ENCODE measurements at places on chromosomes 6 and 20. TPM values are rescaled to one million over a fixed set of nuclear protein-coding genes. Genes with fewer than 3 reads are reported as not detected.

SLC22A16 gene
- total RNA-seq = not detected

CLVS2 gene
- total RNA-seq = not detected

GTSF1L gene
- not detected for total RNA-seq

GJA10 gene
- total RNA-seq = not detected

- no peak for DNase-seq
These were observed 51.9 kb downstream of the CD24 start for GRCh38 chr6:106922626-106923025.

GRCh38 chr6:44409207-44409794, 21.8 kb downstream of the CDC5L start:
- DNase-seq = no peak

GRCh38 chr6:16705081-16705993, 55.9 kb downstream of the ATXN1 start:
- DNase-seq = no peak

DNA sequence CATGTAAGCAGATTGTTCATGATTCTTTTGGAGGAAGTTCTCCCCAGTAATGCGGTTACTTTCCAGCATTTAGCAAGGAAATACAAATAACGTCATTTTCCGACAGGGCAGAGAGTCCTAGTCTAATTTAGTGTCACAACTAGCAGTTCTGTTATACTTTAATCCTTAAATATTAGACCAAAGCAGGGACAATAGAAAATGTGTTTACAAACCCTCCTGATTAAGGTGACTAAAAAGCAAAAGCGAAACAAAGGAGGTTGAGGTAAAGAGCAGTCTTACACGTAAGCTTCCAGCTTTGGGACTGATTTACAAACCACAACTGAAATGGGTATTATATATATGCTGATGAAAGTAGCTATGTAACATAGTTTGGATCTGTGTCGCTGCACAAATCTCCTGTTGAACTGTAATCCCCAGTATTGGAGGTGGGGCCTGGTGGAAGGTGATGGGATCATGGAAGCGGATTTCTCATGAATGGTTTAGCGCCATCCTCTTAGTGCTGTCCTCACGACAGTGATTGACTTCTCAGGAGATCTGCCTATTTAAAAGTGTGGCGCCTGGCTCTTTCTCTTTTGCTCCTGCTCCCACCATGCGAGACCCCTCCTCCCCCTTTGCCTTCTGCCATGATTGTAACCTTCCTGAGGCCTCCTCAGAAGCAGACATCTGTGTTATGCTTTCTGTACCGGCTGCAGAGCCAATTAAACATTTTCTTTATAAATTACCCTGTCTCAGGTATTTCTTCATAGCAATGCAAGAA, 81.9 kb downstream of the PLCB1 start:
- DNase-seq = peak; percentile 58

GRCh38 chr6:170147832-170148708, 142.8 kb downstream of the DLL1 start:
- no peak for DNase-seq

DNA sequence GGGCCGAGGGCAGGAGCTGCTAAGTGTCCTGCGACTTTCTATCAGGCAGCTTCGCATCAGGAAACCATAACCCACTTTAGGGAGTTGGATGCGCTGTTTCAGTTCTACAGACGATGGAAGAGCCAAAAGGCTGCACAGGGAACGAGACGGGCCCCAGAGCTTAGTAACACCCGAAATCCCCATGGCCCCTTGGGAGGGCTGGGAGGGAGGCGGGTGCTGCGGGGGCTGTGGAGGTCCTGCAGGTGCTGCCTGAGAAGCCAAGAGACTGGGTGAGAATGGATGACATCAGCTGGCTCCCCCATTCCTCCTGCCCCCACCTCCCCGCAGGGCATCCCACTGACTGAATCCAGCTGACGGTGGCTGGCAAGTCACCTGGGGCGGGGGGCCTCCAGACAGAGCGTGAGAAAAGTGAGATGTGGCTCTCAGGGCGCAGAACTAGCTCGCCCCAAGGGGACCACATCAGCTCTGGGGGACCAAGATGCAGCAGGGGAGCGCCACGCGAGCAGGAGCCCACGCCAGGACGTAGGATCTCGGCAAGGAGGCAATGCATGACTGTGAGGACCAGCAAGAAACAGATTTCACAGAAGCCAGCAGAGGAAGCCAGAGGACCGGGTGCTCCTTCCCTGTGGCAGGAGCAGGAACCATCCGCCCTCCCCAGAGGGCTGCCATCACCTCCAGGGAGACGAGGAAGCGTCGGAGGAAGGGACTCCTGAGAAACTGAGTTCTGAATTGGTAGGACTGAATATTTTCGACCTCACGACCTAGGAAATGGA, 36.8 kb downstream of the PNLDC1 start:
- no peak for DNase-seq

- no peak for DNase-seq
These were observed 166.3 kb upstream of the EEF1E1 start for GRCh38 chr6:8268606-8269005.

GRCh38 chr6:71411882-71412281, 123.3 kb downstream of the OGFRL1 start:
- DNase-seq = no peak

DNA sequence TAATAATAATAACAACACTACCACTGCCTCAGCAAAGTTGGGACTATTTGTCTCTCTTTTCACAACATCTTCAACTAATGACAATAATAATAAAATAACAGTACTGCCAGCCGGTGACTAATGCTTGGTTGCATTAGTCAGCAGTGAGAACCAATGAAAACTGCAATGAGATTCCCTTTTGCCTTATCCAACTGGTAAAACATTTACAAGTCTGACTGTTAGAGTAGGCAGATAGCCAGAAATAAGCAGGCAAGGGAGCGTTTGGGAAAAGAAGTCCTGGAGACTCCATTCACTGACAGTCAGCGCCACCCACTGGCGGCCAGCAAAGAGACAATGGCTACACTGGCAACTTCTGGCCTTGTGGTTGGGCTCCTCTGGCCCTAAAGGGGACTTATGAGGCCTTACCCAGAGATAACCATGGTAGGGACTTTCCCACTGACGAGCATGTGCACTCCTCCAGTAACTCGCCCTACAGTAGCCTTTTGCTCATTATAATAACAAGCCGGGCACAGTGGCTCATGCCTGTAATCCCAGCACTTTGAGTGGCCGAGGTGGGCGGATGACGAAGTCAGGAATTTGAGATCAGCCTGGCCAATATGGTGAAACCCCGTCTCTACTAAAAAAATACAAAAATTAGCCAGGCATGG, 3.4 kb upstream of the NSFL1C start:
- peak; percentile 97 for DNase-seq

DNA sequence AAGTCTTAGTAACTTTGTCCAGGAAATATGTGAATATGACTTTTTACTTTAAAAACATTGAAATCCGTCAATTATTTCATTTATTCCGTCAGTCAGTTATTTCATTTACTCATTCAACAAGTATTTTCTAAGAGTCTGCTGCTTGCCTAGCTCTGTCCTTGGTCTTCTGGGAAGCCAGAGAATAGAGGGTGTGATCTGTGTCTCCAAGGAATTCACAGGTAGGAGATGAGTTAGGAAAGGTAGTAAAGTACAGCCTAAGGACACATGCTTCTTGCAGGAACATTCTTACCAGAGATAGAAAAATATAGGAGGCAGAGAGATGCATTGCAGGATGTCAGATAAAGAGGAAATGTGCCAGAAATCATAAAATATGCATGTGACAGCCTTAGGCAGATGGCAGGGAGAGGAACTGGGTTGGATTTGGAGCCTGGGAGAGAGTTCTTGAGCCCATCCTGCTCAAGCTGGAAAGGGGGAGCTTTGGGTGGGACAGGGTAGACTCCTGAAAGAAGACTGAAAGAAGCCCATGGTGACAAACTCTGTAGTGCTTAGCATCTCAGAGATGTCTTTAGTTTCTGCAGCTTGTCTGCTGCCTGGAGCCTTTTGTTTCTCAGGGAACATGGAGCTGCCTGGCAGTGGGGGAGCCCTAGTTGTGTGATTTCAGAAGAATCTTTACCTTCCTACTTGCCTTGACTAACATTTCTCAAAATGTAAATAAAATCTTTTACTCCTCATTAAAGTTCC, 3.5 kb downstream of the SH3BGRL2 start:
- DNase-seq = no peak

DNA sequence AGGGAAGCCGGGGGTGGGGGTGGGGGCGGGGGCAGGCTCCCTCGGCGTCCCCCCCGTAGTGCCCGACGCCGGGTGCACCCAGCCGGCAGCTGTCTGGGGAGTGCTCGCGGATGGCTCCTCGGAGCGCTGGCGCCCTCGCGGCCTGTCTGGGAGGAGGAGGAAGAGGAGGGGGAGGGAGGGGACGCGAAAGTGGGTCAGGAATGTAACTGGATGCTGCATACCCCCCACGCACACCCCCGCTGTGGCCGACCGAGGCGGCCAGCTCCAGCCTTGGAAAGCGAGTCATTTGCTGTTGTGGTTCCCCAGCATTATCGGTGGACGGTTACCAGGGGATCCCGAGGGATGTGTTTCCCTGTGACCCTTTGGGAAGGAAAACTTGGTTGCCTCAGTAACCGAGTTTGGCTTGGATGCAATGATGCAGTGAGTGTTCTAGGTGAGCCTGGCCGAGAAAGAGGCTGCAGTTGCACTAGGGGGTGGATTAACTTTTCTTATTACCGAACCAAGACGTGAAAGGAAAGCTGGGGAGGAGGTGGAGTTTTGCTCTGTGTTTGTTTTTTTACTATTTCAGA, 55.2 kb upstream of the RREB1 start:
- peak; percentile 10 for DNase-seq

- DNase-seq = peak; percentile 37
These were observed 388.2 kb upstream of the CITED2 start for GRCh38 chr6:139762587-139763031.

All from lung microvascular endothelial cell (primary cell).